ENCODE measurements at places on chromosomes 6 and 20. TPM values are rescaled to one million over a fixed set of nuclear protein-coding genes. Genes with fewer than 3 reads are reported as not detected.
A peak's percentile ranks its signal among the peaks of the same experiment; 100 is the strongest.

Gene SLC29A1
- total RNA-seq, result 132 TPM

GRCh38 chr6:108622641-108623298 lies 62.1 kb downstream of the FOXO3 start:
- no peaks in the 10 kb centered on the region for H3K36me3 ChIP-seq
- peak; percentile 38 for DNase-seq
- H3K27me3 ChIP-seq, result no peaks in the 10 kb centered on the region
- H3K27ac ChIP-seq, result peak overlapping the region; percentile 48

Gene MAP7
- total RNA-seq, result 6.9 TPM

Gene TRIM15
- not detected for total RNA-seq

GRCh38 chr20:49560646-49561045 lies 7.3 kb downstream of the PTGIS start:
- H3K4me1 ChIP-seq, result peaks cover 52% of the 10 kb centered on the region
- H3K36me3 ChIP-seq, result peaks cover 17% of the 10 kb centered on the region
- H3K4me3 ChIP-seq, result no peak overlapping the region
- peak overlapping the region; percentile 97 for H3K27ac ChIP-seq
- no peaks in the 10 kb centered on the region for H3K27me3 ChIP-seq

- no peaks in the 10 kb centered on the region for H3K27me3 ChIP-seq
- no peaks in the 10 kb centered on the region for H3K4me1 ChIP-seq
- DNase-seq, result no peak
- no peaks in the 10 kb centered on the region for H3K36me3 ChIP-seq
- H3K27ac ChIP-seq, result no peak overlapping the region
These were observed 77.3 kb downstream of the DTD1 start for GRCh38 chr20:18665135-18665534.

DNA sequence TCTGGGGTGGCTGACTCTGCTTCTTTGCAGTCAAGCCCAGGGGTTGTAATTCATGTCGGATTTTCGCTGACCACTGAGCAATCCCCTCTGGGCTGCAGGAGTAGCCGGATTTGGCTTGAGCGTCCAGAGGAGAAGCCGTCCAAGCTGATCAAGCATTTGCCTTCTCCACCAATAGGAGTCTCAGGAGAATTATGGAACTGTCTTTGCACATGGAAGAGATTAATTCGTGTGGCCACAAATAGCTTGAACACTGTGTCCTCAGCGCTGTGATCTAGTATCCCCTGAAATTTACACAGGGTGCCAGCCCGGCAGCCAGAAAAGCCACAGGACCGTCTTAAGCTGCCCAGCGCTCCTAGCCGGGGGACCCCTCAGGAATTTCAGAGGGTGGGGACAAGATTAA lies 37.1 kb downstream of the EYA2 start:
- no peaks in the 10 kb centered on the region for H3K36me3 ChIP-seq
- H3K4me3 ChIP-seq, result no peak overlapping the region
- peaks cover 45% of the 10 kb centered on the region for H3K4me1 ChIP-seq
- no peak for DNase-seq
- peak overlapping the region; percentile 77 for H3K27ac ChIP-seq

GRCh38 chr6:138978229-138978628 lies 9.8 kb downstream of the REPS1 start:
- no peaks in the 10 kb centered on the region for H3K36me3 ChIP-seq
- H3K4me1 ChIP-seq, result peaks cover 37% of the 10 kb centered on the region
- no peak for DNase-seq
- no peaks in the 10 kb centered on the region for H3K27me3 ChIP-seq
- H3K4me3 ChIP-seq, result no peak overlapping the region
- no peak overlapping the region for H3K27ac ChIP-seq

Gene KIF25
- not detected for total RNA-seq

DNA sequence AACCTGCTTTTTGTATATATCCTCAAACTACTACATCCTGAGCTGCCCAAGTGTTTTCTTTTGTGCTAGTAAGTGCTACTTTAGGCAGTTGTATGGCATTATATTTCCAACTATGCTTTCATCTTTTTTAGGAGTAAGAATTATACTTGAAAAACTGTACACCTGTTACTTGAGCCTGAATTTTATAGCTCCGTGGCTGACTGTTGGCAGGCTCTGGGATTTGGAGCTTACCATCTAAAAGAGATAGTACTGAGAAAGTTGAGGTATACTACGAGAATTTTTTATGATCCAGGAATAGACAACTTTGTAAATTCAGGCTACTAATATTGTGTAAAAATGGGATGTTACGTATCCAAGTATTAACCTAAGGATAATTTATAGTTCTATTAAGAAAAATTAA lies 32.4 kb downstream of the RNF217 start:
- H3K27ac ChIP-seq, result no peak overlapping the region
- no peaks in the 10 kb centered on the region for H3K27me3 ChIP-seq
- DNase-seq, result no peak
- peaks cover 31% of the 10 kb centered on the region for H3K4me1 ChIP-seq
- no peak overlapping the region for H3K4me3 ChIP-seq

Gene RAET1L
- total RNA-seq, result not detected

Gene WTAP
- 46.3 TPM for total RNA-seq

GRCh38 chr20:9835302-9835701 lies 3.6 kb downstream of the PAK5 start:
- no peaks in the 10 kb centered on the region for H3K27me3 ChIP-seq
- H3K4me1 ChIP-seq, result peaks cover 4% of the 10 kb centered on the region
- no peak overlapping the region for H3K4me3 ChIP-seq
- no peak for DNase-seq
- no peaks in the 10 kb centered on the region for H3K36me3 ChIP-seq

DNA sequence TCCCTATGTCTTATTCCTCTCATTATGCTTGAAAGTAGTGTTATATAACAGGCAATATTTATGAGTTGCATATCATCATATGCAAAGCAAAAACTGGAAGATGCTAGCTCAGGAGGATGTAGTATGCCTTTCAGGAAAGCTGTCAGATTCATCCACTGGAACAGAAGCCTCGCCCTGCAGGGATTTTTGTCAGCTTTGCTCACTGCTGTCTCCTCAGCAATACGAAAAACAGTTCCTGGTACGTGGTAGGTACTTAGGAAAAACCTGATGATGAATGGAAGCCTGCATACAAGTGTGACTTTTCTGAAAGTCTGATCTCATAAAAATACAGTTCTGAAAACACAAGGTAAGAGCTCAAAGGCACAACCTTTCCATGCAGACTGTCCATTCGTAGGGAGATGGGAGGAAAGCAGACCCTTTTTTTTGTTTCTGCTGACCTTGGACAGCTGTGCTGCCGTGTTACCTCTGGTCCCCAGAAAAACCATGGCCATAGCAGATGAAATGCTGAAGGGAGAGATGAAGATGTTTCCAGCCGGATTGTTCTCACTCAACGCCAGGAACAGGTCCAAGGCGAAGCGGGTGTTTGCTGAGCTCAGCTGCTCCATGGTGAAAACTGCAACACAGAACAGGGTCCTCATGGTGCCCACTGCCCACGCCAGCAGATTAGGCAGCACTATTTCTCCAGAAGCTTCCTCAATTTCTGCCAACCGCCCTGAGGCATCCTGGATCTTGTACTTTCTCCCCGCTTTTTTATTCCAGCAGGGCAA lies 1.5 kb downstream of the SERPINB1 start:
- peak overlapping the region; percentile 97 for H3K27ac ChIP-seq
- no peak for DNase-seq
- peaks cover 26% of the 10 kb centered on the region for H3K4me1 ChIP-seq
- peaks cover 19% of the 10 kb centered on the region for H3K36me3 ChIP-seq
- H3K27me3 ChIP-seq, result no peaks in the 10 kb centered on the region
- H3K4me3 ChIP-seq, result peak overlapping the region; percentile 86

GRCh38 chr20:49328790-49329189 lies 50.9 kb upstream of the ZNFX1 start:
- no peak for DNase-seq
- H3K4me1 ChIP-seq, result no peaks in the 10 kb centered on the region

GRCh38 chr6:3228771-3229565 lies 1.5 kb upstream of the TUBB2B start:
- no peaks in the 10 kb centered on the region for H3K36me3 ChIP-seq
- peaks cover 36% of the 10 kb centered on the region for H3K27me3 ChIP-seq
- DNase-seq, result no peak
- H3K4me3 ChIP-seq, result peak overlapping the region; percentile 67

GRCh38 chr6:107956586-107957307 lies 1.3 kb downstream of the SEC63 start:
- peaks cover 37% of the 10 kb centered on the region for H3K4me1 ChIP-seq
- H3K27me3 ChIP-seq, result no peaks in the 10 kb centered on the region
- H3K27ac ChIP-seq, result peak overlapping the region; percentile 91

DNA sequence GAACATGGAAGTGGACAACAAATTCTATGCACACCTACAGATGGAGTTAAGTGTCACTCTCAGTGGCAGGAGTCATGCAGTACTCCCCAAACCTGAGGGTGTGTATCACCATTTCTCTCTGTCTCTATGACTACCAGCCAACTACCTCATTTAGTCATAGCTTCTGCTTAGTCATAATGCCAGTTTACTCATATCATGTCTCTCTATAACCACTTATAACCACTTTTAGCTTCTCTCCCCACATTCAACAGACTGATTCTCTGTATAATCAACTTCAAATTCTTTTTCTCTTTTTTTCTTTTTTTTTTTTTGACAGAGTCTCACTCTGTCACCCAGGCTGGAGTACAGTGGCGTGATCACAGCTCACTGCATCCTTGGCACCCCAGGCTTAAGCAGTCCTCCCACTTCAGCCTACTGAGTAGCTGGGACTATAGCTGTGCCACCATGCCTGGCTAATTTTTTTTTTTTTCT lies 13.8 kb upstream of the GTF3C6 start:
- no peak overlapping the region for H3K27ac ChIP-seq
- H3K27me3 ChIP-seq, result no peaks in the 10 kb centered on the region
- H3K4me1 ChIP-seq, result no peaks in the 10 kb centered on the region
- H3K4me3 ChIP-seq, result no peak overlapping the region

DNA sequence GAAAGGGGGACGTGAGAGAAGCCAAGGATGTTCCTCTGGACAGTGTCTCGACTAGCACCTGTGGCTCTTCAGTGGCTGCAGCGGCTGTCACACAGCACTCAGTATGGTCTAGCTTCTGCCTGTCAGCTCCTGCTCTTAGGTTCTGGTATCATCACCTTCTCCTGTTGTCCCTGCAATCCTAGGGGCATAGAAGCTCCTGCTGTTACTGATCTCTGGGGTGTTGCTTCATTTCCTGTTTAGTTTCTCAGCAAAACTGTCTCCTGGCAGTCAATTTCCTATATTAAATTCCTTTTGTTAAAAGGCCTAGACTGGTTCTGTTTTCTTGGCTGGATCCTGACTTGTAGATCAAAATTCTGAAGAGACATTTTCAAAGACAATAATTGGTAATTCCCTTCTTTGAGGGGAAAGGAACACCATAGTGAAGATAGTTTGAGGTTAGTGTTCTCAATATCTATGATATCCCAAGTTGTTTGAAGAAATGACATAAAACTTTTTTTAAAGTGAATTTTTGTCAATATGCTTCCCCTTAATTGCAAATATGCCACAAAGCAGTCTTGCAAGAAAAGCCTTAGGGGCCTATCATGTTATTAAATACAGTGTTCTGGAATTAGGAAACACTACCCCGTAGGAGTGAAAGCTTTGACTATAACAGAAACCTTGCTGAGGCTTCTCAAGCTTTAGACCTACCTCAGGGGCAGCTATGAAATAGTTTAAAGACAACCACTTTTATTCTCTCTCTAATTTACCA lies 148.5 kb downstream of the KIF6 start:
- H3K4me3 ChIP-seq, result no peak overlapping the region
- H3K36me3 ChIP-seq, result no peaks in the 10 kb centered on the region
- no peak overlapping the region for H3K27ac ChIP-seq
- H3K4me1 ChIP-seq, result peaks cover 5% of the 10 kb centered on the region

DNA sequence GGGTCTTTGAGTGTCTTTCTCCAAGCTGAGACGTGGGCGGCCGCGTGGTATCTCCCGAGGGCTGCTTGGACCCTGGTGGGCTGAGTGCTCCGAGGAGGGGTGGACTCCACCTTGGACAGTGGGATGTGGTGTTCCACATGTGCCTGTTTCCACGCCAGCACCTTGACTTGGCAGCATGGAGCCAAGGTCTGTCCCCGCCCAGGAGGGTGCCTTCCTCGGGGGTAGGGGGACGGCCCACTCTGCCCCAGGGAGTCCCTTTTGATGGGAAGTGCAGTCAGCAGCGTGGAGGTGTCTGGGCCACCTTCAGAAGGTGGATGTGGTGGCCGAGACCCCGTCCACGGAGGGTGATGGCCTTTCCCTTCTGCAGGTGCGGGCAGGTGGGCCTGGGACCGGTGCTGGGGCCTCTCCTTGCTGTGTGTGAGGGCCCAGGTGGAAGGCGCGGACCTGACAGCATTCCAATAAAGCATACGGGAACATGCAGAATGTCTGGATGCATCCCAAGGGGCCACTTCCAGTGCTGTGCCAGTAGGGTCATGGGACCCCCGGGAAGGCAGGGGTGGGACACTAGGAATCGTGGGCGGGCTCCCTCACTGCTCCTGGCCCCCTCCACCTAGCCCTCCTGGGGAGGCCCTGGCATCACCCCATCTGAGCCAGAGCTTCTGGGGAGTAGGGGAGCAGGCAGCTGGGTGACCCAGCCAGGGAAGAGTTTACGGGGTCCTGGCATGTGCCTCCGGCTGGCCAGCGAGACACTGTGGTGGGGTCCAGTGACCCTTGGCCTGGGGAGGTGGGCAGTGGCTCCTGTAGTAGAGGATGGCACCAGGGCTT lies 3.5 kb upstream of the COL20A1 start:
- no peak for DNase-seq
- H3K4me3 ChIP-seq, result no peak overlapping the region
- H3K27me3 ChIP-seq, result no peaks in the 10 kb centered on the region
- no peak overlapping the region for H3K27ac ChIP-seq

DNA sequence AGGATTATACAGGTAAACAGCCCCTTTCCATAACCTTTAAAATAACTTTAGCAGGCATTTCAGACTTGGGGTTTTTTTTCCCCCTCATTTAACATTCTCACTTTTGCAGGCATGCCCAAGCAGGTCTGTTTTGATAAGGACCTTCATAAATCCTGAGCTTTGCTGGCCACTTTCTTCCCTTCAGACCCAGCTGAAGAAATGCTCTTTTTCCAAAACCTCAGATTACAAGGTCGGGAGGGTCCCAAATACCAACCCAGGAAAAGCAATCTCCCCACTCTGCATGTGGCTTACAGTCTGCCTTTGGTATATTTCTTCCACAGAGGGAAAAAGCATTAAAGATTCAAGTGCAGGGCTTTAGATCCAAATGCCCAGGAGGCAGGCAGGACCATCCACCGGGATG lies 6.8 kb downstream of the NFATC2 start:
- H3K27me3 ChIP-seq, result no peaks in the 10 kb centered on the region
- no peaks in the 10 kb centered on the region for H3K36me3 ChIP-seq
- H3K4me3 ChIP-seq, result no peak overlapping the region
- no peak for DNase-seq
- no peak overlapping the region for H3K27ac ChIP-seq
- H3K4me1 ChIP-seq, result peaks cover 5% of the 10 kb centered on the region

GRCh38 chr6:33717934-33718455 lies 6.5 kb upstream of the UQCC2 start:
- DNase-seq, result no peak
- no peak overlapping the region for H3K4me3 ChIP-seq
- H3K27me3 ChIP-seq, result no peaks in the 10 kb centered on the region
- H3K27ac ChIP-seq, result peak overlapping the region; percentile 46
- H3K4me1 ChIP-seq, result peaks cover 5% of the 10 kb centered on the region

Gene MYLIP
- total RNA-seq, result 90.4 TPM

All from thoracic aorta (tissue), 2 donors.